ENCODE measurements at places on chromosomes 5 and 9.

DNA sequence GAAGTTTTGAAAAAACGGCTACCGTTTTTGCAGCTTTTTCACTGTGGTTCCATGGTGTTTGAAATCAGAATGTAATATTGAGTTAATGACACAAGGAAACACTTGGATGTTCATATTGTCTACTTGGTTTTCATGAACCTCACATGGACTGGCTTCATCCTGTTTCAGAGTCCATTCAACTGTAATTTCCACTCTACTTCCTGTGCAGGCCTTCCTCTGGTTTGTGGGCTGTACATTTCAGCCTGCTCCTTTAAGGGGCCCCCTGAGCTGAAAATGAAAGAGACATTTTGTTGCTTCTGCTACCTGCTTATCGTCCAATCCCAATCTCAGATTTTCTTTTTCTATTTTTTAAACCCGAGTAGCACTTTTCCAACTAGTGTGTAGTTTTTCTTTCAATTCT lies 41.8 kb upstream of the CDKN2B start:
- DNase-seq: no peak

GRCh38 chr5:3842591-3842990 lies 247.0 kb downstream of the IRX1 start:
- DNase-seq: no peak

GRCh38 chr5:72702881-72703434 lies 113.5 kb upstream of the TNPO1 start:
- no peak for DNase-seq

DNA sequence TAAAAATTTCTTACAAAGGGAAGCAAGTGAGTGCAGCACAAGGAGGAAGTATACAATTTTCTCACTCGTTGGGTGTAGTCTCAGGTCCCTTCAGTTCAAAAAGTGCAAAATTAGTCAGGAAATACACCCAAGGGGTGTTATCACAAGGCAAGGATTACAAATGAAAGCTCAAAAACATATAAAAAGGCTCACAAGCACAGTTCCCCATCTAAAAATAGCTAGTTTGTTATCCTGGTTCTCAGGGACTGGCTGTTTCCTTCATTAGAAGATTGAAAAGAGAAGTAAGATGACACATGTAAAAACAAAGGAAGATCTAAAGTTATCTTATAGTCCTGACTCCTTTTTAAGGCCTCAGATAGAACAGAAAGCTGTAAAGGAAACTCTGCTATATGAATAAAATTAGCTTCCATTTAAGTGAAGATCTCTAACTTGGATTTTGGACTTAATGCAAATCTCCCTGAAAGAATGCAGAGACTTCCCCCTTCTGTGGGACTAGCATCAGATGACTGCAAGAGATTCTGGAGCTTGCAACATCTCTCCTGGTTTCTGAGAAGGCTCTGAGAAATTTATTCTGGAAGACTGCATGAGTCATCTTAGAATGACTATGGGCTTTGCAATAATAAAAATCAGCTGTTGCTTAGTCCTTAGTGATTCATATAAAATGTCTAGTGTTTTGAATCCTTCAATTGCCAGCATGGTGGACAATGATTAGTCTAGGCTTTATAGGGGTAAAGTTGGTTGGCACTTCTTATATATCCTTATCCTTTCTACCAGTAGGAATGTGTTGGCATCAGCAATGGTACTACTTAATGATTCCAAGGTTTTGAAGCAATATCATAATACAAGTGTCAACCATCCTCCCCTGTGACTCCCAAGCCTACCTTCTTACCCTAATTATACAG lies 25.4 kb downstream of the DAB2 start:
- no peak for DNase-seq

DNA sequence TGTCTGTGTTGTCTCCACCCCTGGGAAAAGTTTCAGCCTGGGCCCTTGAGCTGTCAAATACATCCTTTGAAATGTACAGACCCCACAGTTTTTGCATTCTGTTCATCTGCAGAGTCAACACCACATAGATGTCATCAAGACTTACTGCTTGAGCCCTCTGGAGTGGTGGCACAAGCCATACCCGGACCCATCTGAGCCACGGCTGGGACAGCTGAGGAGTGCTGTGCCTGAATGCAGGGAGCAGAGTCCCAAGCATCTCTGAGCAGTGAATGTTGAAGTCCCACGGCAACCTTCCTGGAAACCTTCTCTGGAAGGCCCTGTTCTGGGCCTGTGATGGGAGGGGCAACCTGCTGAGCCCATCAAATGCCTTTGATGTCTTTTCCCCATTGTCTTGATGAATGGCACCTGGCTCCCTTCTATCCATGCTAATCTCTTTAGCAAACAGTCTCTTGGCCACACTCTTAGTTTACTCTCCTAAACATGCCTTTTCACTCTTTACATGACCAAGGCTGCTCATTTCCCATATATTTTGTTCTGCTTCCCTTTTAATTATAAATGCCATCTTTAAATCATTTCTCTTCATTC lies 92.5 kb downstream of the ATPSCKMT start:
- DNase-seq: peak; percentile 92

GRCh38 chr9:18317896-18318295 lies 156.1 kb upstream of the ADAMTSL1 start:
- no peak for DNase-seq

- no peak for DNase-seq
Observed at GRCh38 chr9:121598167-121598964, 53.1 kb upstream of the DAB2IP start.

GRCh38 chr5:14556015-14556414 lies 25.6 kb upstream of the OTULINL start:
- DNase-seq: no peak

DNA sequence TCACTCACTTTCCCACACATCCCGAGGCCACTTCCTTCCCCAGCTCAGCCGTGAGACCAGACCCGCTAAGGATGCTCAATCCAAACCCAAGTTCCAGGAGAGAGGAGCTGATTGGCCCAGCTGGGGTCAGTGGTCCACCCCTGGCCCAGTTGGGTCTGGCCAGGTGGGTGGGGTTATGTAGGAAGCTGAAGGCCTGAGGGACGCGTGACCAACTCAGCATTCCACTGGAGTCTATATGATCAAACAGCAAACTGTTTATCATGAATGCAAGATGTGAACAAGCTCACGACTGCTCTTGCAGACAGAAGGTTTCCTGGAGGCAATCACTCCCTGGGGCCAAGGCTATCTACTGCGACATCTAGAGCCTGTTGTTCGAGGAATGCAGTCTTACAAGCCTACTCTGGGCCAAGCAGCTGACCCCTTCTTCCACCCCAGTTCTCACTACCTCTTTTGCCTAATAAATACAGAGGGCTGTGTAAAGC lies 4.9 kb upstream of the RAPGEF1 start:
- DNase-seq: no peak

- DNase-seq: no peak
Observed at GRCh38 chr9:34384368-34385165, 7.9 kb upstream of the MYORG start.

GRCh38 chr9:80012557-80013330 lies 441.0 kb downstream of the TLE4 start:
- DNase-seq: no peak

DNA sequence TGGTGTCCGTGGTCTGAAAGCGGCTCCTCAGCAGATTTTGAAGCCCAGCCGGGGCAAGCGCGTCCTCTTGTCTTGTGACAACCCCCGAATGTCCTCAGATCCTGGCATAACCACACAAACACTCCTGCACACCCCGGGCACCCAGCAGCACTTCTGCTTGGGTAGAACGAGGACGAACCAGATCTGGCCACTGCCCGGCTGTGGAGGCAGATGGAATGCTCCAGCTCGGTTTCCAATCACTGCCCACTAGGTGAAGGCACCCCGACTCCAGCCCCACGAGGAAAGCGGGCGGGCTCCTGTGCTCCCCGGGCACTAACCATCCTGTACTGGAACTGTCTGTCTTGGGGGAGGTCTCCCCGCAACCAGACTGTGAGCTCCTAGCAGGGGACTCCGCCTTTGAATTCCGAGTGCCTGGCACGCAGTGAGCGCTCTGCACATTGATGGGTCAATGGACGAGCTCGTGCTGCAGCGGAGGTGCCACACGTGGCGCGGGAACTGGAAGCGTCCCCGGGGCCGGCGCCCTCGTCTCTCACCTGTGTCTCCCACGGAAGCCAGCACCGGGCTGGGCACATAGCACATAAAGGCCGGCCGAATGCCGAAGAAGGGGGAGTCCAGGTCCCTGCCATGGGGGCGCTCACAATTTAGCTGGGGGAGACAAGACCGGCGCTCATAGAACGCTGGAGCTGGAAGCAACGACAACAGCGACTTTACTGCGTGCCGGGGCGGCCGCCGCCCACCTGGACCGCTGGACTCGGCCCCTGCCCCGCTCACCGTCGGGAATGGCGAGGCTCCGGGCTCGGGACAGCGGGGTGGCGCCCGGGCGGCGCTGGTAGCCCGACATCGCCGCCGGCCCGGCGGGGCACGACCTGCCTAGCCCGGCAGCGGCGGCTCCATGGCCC lies 608 bp downstream of the ENTR1 start:
- DNase-seq: no peak

GRCh38 chr5:9954869-9955268 lies 294.8 kb downstream of the ATPSCKMT start:
- no peak for DNase-seq

- no peak for DNase-seq
Observed at GRCh38 chr9:133944746-133945135, 47.4 kb downstream of the VAV2 start.

DNA sequence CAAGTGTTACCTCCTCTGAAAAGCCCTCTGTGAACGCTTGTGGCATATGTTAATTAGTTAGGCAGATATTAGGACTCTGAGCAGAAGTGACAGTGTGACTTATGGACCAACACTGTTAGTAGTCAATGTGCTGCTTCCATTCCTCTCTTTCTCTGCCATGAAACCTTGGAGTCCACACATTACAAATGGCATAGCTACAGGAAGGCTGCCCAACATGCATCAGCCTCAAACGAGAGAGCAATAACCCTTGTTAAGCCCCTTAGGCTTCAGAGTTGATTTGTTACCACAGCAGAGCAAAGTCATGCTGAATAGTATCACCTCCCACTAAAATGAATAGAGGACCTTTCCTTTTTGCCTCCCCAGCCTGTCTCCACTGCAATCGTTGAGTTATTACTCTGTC lies 397.7 kb upstream of the SMARCA2 start:
- no peak for DNase-seq

DNA sequence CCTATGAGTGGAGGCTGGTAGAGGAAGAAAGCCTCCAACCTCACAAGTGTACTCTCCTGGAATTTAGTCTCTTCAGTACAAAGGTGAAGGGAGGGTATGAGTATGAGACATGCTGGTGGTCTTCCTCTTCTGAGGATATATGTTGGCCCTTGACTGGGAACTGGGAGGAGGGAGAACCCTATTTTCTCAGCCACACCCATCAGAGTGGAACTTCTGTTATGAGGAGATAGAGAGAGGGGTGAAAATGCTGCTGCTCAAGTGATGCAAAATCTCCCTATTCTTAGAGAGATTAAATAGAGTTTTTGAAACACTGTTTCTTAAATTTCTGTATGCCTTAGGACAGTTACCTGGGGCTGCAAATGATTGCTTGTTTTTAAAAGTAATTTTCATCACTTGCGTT lies 203.4 kb upstream of the PRR16 start:
- no peak for DNase-seq

- DNase-seq: no peak
Observed at GRCh38 chr5:154446195-154447088, 645 bp downstream of the SAP30L start.

DNA sequence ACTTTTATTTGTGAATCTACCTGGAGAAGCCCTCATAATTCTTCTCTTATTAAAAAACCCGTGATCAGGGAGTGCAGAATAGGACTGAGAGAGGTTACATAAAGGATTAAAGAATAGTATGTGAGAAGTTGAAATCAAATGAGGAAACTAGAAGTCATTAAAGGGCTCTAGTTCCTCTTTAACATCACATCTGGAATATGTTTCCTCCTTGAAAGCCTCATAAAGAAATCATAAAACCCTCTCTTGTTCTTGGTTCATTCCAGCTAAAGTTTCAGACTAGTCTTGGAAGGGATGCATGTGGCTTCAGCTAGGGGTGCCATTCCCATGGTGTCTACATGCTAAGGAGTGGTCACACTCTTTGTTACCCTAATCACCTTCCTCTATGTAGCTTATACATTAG lies 5.7 kb upstream of the C5orf46 start:
- no peak for DNase-seq

DNA sequence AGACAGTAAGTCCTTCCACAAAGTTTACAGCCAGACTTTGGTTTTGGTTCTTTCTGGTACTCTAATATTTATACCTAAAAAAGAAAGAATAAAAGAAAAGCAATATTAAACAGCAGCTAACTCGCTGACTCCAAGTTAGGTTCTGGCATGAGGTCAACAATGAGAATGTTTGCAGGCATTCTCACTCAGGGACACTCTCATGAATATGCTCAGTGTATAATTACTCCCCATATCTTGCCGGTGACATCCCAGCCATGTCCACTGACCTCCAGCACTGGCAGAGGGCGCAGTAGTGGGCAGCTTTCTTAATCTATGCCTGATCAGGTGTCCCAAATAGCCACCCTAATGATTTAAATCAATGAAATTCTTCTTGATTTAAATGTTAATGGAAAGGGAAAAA lies 151.5 kb downstream of the BNC2 start:
- DNase-seq: no peak

GRCh38 chr5:168307925-168308584 lies 16.6 kb downstream of the WWC1 start:
- DNase-seq: no peak

DNA sequence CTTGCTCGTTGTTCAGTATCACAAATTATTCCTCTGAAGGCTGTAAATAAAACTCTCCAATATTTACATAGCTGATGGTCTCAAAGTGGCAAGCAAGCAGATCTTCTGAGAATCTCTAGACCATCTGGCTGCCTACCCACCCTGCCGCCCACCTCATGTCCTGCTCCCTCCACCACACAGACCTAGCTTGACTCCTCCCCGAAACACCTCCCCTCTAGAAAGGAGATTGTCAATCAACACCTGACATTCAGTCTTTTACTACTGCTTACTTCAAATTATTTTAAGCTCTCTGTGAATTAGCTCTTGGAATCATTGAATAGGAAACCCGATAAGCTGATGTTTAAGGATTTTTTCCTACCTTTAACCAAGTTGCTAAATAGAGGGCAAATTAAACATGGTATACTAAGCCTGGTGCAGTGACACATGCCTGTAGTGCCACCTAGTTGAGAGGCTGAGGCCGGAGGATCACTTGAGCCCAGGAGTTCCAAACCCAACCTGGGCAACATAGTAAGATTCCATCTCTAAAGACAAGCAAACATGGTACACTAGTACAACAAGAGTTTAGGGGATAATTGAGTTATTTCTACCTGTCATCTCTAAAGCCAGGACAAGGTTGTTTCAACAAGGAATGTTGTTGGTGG lies 10.9 kb upstream of the SOWAHA start:
- DNase-seq: no peak

DNA sequence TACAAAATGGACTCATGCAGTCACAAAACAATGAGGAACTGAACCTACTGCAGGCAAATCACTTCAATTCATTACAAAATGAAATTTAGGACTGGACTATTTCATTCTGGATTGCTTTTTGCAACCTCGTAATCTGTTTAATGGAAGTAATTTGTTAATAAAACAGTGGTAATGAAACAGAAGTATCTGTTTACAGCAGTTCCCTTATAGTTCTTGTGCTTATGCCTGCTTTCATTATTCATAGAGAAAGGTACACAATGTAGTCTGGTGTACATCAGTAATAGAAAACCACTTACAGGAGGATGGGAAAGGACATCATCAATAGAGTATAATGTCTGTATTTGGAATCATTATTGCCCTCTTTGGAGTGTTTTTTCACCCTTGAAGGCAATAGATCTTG lies 389.2 kb upstream of the NUDT12 start:
- DNase-seq: peak; percentile 68
